Inflammatory macrophage treated with lipopolysaccharide for 4 hours (primary cell): ENCODE measurements at places on chromosomes 6 and 20.
A peak's percentile ranks its signal among the peaks of the same experiment; 100 is the strongest.

GRCh38 chr6:158028421-158028820, 46.8 kb downstream of the SYNJ2 start:
- no peak for DNase-seq

DNA sequence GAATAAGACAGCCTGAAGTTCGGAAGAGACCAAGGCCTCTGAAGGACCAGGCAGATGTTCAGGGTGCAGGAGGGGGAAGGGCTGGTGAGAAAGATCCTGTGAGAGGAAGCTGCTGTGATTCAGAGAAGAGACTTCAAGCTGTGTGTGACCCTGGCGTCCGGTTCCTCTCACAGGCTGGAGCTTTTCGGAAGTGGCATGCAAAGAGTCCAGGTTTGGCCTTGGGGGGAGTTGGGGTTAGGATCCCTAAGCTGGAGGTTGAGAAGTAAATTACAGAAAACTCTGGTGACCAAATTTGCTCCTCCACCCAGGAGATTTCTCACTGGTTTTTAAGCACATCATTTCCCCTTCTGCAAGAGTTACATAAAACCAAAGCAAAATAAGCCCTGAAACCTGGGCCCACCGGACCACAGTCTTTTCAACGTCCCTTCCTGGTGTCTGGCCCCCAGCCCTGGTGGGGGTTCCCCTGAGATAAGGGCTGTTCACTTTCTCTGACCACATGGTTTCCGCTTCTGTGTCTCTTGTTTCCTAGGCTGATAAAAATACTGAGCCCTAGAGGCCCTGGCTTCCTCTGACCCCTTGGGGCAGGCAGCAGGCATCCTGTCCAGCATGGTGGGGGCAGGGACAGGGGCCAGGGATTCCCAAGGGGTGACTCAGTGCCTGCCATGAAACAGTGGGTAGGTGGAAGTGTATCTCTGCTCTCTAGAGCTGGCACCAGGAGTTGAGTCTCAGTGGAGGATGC, 12.0 kb upstream of the LTA start:
- peak; percentile 86 for DNase-seq

DNA sequence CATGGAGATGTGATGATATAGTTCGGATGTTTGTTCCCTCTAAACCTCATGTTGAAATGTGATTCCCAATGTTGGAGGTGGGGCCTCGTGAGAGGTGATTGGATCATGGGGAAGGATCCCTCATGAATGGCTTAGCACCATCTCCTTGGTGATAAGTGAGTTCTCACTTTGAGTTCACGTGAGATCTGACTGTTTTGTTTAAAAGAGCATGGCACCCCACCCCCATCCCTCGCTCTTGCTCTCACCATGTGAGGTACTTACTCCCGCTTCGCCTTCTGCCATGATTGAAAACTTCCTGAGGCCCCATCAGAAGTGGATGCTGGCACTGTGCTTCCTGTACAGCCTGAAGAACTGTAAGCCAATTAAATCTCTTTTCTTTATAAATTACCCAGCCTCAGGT, 10.9 kb downstream of the SLC32A1 start:
- no peak for DNase-seq

DNA sequence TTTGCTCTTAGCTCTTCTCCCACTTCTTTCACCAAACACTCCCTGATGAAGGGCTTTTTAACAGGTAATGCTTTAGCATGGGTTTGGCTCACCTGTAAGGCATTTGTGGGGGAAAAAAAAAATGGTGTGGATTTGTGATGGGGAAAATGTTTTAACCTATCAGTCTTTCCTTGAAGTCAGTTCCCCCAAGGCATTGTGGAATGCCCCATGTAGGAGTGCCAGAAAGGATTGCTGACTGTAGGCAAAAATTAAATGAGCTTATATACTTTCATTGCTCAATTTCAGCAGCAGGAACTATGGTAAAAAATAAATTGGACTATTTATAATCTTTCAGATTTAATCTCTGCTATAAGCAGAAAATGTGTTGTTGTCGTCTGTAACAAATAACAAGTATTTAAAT, 10.6 kb upstream of the SASH1 start:
- DNase-seq: peak; percentile 27

- DNase-seq: no peak
Observed at GRCh38 chr6:49430187-49430586, 32.9 kb downstream of the MMUT start.

DNA sequence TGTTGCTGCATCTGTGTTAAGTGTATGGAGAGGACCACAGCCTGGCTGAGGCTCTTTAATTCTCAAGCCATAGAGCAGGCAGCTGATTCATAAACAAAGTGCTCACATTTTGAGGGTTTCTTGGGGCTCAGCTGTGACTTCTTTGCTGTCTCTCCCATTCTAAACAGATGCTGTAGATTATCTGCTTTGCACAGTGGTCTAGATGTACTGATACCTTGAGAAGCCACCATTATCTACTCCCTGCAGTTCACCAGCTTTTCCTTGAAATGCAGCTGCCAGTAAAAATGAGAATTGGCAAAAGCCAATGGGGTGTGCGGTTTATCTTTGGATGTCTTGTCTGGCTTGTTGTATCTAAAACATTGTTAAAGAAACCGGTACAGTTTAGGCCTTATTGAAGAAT, 5.2 kb upstream of the CNR1 start:
- DNase-seq: no peak

- DNase-seq: no peak
Observed at GRCh38 chr6:98323605-98324004, 510.8 kb upstream of the POU3F2 start.

- no peak for DNase-seq
Observed at GRCh38 chr6:15776458-15776980, 113.7 kb upstream of the DTNBP1 start.

GRCh38 chr6:139996253-139996834, 621.9 kb upstream of the CITED2 start:
- DNase-seq: no peak

DNA sequence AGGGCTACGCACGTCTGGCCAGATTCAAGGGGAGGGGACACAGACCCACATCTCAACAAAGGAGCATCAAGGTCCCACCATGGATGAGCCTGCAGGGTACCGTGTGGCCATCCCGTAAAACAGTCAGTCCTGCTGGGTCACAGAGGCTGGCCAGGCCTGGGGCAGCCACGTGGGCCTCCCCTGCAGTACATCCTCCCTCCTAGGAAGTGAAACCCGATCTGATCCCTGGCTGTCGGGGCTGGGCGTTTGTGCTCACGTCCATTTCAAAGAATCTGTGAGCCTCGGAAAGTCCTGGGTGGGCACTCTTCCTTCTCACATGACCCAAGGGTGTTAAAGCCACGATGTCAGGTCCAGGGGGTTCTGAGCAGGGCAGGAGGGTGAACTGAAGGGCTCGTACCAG, 14.3 kb downstream of the SULF2 start:
- DNase-seq: peak; percentile 83

DNA sequence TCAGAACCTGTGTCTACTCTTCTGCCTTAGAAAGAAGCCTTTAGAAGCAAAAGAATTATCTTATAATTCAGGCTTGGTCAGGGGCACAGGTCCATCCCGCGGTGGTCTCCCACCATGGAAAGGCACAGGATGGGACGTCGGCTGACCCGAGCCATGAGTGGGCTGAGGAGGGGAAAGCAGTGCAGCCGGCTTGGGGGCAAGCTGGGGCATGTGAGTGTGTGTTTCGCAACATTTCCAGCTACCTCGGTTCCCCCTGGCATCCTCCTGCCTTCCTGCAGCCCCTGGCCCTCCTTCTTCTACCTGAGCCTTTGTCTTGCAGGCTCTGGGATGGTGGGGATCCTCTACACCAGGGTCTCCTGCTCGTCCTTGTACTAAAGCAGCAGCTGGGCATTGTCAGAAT, 29.1 kb upstream of the FOXC1 start:
- DNase-seq: no peak

GRCh38 chr6:159969921-159970320, 1.0 kb downstream of the IGF2R start:
- peak; percentile 86 for DNase-seq

GRCh38 chr20:42530855-42531448, 658.8 kb downstream of the PTPRT start:
- peak; percentile 19 for DNase-seq

DNA sequence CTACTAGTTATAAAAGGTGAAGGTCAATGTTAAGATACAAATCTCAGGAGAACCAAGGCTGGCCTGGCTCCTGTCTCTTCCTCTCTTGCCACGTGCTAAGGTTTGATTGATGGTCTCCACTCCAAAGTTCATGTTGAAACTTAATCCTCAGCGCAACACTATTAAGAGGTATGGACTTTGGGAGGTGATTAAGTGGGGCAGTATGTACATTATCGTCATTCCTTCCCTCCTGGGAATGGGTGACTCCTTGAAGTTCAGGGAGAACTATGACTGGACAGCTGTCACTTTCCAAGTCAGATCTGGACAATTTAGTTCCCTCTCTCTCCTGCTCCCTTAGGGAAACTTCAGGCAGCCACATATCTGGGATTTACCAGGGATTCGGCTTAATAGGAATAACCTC, 50.5 kb downstream of the KCNK5 start:
- DNase-seq: no peak

- no peak for DNase-seq
Observed at GRCh38 chr6:1420382-1420781, 31.0 kb downstream of the FOXF2 start.

- no peak for DNase-seq
Observed at GRCh38 chr6:93416571-93417420, 2.6 kb downstream of the EPHA7 start.

- DNase-seq: no peak
Observed at GRCh38 chr6:107662333-107662732, 161.8 kb downstream of the SCML4 start.

GRCh38 chr6:118697554-118697953, 46.2 kb upstream of the CEP85L start:
- no peak for DNase-seq

DNA sequence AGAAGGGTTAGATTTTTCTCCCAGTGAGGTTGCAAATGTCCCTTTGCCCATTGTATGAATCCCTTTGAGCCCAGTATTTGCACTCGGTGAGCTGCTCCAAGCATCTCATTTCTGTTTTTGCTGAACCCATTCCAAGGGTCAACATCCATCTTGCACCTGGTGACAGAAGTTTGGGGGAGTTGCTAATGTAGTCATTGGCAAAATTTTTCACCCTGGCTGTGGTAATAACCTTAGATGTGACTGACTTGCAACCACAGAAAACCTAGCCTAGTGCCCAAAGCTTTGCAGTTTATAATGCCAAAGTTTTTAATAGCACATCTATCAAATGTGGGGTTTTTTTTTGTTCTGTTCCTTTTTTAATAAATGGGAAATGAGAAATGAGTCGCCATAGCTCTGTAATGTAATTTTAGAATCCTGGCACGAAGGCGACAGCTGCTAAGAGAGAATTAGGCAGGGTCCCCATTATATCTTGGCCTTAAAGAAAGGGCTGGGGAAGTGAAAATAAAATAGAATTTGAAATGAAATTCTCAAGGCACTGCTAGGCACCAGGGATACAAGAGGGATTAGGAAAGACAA, 682.8 kb downstream of the KIF16B start:
- no peak for DNase-seq

- DNase-seq: peak; percentile 22
Observed at GRCh38 chr6:128259029-128259724, 261.2 kb downstream of the PTPRK start.

DNA sequence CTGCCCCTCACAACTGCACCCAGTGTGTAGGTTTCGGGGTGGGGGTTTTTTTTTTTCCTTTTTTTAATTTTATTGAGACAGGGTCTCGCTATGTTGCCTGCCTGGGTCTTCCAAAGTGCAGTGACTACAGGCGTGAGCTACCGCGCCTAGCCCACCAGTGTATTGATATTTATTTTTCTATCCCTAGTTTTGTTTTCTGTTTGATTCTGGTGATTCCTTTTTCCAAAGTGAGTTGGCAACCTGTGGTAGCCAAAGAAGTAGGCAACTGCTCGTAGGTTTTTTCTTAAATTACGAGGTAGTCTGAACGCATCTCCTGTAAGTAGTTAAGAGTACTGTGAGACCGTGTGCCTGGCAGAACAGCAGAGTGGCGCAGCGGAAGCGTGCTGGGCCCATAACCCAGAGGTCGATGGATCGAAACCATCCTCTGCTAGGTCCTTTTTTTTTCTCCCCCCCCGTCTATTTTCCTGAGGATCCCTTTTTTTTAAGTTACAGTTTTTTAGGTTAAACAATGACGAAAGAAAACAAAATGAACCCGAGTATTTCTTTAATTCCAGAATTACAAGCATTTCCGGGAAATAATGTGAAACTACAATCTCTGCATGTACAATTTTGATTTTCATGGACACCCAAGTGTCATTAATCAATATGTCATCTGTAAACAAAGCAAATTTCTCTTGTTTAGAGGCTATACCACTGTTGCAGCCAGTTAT, 78.7 kb upstream of the BTN3A2 start:
- DNase-seq: peak; percentile 71

- DNase-seq: no peak
Observed at GRCh38 chr6:28312939-28313338, 23.0 kb downstream of the ZSCAN31 start.

- DNase-seq: no peak
Observed at GRCh38 chr20:22586645-22587310, 2.4 kb upstream of the FOXA2 start.

DNA sequence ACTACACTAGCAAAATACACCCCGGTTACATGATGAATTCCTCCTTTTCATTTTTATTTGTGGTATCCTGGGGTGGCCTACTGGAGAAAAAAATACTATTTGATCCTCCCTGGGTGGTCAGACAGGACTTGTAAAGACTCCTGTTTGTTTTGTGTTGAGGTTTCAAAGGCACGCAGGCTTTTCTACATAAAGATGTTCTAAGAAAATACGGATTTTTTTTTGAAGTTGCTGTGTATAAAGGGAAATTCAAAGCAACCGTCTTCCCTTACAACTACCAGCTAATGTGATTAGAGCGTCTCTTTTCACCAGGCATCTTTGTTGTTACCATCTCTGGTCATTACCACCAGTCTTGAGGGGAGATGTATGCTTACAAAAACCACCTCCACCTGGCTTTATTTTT, 187.1 kb downstream of the SOX4 start:
- DNase-seq: no peak

- no peak for DNase-seq
Observed at GRCh38 chr6:79188885-79189480, 45.5 kb downstream of the HMGN3 start.

DNA sequence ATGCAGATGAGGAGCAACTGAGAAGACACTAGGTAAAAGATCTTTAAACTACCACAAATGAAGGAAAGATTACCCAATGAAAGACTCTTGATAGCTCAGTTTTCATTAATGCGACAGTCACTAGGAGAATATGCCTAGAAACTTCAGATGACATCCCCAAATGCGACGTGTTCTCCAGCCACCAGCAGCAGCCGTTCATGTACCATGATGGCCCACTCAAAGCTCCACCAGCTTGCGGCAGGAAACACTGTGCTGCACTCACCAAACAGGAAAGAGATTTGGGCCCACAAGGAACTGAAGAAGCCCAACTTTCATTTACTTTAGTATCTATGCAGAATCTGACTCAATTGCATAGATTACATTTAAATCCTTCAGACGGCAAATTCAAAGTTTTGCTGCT, 7.5 kb downstream of the DIDO1 start:
- DNase-seq: no peak

- peak; percentile 56 for DNase-seq
Observed at GRCh38 chr6:137871291-137871690, 4.2 kb downstream of the TNFAIP3 start.

DNA sequence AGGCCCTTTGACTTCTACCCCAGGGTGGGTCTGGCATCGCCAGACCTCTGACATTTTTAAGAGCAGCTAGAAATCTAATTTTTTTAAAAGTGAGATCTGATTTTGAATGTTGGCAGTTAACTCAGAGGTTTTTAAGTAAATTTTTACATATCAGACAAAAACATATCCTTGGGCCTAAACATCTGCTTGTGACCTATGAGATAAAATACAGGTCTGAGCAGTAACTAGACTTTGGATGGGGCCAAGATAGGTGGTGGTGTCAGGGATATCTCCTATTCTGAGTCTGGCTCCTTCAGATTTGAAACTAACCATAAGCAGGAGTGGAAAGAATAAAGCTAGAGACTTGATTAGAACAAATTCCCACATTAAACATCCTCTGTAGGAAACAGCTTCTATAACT, 17.6 kb downstream of the RALY start:
- DNase-seq: no peak
